ENCODE measurements at places on chromosomes 1 and 21.

DNA sequence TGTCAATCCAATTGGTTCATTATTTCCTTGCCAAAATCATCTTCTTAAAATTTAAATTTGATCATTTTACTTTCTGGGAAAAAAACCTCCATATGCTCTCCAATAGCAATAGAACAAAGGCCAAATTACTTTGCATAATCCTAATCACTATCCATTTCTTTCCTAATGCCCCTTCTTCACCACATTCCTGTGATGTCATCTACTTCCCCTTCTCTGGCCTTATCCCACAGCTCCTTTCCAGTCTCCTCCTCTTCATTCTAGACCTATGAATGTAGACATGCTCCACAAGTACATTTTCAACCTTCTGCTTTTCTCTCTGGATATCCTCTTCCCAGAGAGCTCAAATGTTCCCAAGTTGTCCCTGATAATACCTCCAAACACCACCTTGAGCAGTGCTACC, 216.6 kb downstream of the MRPL39 start:
- no peak for DNase-seq

DNA sequence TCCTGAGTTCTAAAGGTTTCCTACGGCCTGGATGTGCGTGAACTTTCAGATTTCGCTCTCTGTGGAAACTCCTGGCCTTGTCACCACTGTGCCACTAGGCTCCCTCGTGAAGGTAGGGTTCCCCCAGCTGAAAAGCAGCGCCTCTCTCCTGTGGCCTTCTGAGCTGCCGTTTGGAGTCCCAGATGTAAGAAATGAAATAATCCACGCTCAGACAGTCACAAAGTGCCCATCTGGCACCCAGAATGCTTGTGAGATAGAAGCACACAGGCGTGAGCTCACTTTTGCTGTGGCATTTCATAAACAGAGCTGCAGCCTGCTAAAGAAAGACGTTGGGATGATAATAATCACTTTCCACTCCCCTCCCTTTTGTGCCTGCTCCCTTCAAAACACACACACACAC, 65.8 kb downstream of the LMO4 start:
- no peak for DNase-seq

DNA sequence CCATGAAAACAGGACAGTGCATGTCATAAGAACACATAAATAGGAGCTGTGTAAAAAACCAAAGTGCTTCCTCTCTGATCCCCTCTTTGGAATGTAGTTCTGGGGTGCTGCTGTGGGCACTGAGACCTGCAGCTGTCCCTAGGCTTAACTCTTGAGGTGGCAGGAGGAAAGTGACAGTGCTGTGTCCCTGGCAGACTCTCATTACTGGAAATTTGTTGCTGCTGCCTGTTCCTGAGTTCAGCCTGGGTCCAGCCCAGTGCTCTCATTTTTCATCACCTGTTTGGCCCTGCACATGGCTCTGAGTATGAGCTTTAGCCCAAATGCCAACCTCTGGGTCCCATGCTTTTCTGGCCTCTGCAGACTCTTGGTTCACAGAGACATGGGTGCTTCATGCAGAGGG, 329.3 kb downstream of the DSCAM start:
- DNase-seq = no peak

- no peak for DNase-seq
These were observed 32.4 kb upstream of the BSDC1 start for GRCh38 chr1:32426489-32427255.

DNA sequence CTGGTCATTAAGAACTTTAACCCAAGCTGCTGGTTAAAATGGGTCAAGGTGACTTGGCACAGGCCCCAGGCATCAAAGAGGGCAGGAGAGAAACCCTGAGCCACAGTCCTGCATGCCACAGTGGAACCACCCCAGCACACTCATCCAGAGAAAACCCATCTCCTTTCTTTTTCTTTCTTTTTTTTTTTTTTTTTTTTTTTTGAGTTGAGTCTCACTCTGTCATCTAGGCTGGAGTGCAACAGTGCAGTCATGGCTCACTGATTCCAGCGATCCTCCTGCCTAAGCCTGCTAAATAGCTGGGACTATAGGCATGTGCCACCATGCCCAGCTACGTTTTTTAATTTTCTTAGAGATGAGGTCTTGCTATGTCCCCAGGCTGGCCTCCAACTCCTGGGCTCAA, 109.2 kb upstream of the RAB4A start:
- no peak for DNase-seq

GRCh38 chr1:114545315-114545714, 34.3 kb upstream of the TRIM33 start:
- DNase-seq = no peak

GRCh38 chr21:42515708-42516502, 2.3 kb downstream of the SLC37A1 start:
- DNase-seq = no peak

DNA sequence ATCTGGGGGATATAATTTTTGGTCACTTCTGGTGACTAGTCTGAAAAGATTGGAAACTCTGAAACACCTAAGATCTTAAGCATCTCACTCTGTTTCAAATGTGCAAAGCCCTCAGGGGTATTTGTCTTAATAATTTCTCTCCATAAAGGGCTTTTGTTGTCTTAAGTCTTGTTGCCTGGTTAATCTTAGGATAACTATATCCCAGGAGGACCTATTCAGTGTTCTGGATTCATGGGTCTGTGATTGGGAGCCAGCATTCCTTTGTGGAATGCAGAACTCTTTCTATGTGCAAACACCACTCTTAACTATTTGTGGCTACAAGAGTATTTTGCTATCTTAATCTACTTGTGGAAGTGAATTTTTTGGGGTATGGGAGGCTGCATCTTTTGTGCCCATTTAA, 1573.0 kb upstream of the PRMT6 start:
- DNase-seq = no peak

DNA sequence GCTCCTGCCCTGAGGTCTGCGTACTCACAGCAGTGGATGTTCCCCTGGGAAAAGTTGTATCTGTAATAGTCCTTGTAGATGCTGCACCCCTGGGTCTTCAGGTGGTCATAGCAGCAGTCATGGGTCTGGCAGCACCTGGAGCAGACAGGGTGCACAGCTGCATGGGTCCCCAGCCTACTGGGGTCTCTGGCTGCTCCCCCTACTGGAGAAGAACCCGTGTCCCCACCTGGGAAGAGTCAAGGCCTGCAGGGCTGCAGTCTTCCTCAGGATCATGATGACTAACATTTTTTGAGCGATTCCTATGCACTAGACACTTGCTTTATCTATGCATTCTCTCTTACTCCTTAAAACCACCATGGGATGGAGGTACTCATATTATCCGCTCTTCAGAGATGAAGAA, 3.9 kb downstream of the PLA2G2D start:
- no peak for DNase-seq

- no peak for DNase-seq
These were observed 444 bp upstream of the AGTRAP start for GRCh38 chr1:11735531-11735853.

DNA sequence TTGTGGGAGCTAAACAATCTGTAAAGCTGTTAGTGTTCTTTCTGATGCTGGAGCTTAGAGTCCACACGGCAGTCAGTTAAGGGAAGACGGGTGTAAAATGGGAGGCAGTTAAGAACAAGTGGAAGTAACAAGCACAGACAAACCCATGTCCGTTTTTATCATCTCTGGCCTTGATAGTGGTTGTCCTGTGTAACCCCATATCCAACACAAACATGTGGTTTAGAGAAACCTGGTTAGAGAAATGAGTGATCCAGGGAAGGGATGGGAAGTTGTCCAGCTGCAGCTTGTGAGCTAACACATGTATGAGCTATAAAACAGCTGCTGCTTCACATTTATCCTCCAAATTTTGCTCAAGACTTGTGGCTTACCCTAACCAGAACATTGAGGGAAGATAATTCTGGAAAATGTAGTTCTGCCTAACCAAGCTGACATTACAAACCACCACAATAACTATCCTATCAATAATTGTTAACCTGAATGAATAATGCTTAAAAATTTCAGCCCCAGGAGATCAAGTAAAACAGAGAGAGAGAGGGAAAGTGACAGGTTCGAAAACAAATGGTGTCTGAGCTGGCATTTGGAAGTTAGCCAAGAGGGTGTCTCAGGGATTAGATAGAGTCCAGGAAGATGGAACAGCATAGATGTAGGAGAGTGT, 10.6 kb upstream of the C1orf162 start:
- no peak for DNase-seq

GRCh38 chr1:75533085-75533484, 77.8 kb downstream of the SLC44A5 start:
- no peak for DNase-seq

DNA sequence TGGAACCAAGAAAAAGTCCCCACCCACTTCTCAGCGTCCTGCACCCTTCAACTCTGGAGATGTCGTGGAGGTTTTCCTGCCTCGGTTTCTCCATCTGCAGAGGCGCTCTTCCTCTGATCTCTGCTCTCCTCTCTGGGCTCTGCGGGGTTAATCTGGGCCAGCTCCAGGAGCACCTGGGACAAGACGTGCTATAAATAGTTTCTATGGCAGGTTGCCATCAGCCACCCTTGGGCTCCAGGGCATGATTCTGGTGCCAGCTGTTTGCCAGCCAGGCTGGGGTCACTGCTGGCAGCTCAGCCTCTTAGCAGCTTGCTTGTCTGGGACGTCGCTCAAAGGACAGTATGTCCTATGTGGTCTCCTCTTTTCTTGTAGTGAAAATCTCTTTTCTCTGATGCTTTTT, 137.1 kb downstream of the ACTL8 start:
- no peak for DNase-seq

DNA sequence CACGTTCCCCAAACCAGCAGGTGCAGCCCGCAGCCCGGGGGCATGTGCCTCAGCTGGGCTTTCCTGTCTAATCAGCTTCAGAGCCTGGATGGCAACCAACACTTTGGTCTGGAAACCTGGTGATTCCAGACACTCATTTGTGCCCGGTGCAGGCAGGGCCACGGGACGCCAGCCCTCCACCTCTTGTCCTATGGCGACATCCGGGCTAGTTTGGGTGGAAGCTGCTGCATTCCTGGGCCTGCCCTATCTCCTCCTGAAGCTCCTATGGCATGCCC, 111.8 kb downstream of the WDR4 start:
- no peak for DNase-seq

DNA sequence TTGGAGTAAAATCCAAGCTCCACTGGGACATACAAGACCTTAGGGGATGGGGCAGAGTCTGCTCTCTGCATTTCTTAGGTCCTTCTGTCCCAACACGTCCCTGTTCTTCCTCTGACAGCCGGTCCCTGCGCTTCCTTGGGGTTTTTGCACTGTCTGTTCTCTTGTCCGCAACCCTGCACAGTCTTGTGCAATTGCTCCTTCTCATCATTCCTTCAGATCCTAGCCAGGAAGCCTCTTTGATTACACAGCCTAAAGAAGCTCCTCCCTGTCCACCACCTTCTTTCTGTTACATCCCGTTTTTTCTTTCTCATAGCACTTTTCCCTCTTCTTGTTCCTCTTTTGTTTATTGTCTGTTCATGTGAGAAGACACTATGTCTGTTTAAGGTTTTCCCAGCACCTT, 19.9 kb downstream of the ACOT11 start:
- DNase-seq = no peak

- DNase-seq = no peak
These were observed 62.6 kb downstream of the ABL2 start for GRCh38 chr1:179166663-179167417.

DNA sequence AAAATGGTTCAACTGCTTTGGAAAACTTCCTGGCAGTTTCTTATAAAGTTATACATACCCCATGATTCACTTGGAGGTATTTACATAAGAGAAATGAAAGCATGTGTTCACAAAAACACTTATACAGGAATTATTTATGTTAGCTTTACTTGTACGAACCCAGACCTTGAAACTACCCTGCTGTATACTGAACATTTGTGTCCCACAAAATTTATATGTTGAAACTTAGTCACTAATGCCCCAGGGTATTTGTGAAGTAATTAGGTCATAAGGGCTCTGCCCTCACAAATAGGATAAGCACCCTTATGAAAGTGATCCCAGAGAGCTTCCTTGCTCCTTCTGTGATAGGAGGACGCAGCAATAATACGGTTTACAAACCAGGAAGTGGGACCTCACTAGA, 42.7 kb upstream of the B3GALT2 start:
- no peak for DNase-seq

GRCh38 chr1:66350001-66350547, 183.9 kb upstream of the SGIP1 start:
- DNase-seq = peak; percentile 83

DNA sequence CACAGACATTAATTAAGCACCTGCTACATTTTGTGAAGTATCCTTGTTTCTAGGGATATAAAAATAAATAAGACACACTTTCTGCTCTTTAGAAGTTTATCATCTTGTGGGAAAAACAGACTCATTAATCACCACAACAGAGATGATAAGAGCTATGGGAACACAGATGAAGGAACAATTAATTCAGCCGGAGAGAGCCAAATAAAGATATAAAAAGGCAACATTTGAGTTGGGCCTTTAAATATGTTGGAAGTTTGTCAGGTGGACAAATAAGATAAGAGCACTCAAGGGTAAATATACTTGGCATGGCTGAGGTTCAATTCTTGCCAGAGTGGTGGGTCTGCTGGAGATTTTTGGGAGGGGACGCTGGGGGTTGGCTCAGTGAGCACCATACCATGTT, 34.2 kb upstream of the VTCN1 start:
- no peak for DNase-seq
